ENCODE measurements at places on chromosomes 3 and 15.

DNA sequence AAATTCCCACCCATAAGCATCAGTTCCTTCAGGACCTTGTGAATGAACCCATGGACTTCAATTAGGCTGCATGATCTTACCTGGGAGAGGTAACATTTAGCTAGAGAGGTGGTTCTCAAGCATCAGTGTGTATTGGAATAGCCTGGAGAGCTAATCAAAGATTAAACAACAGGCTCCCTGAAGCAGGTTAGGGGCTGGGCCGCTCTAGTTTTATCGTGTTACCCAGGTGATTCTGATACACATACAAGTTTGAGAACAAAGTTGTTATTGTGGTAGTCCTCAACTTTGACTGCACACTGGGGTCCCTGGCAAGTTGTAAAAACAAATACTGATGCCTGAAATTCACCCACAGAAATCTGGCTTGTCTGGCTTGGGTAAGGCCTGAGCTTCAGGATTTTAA is 31.2 kb downstream of the MYH15 start:
- no peak for DNase-seq

GRCh38 chr3:126341755-126342150 is 15.5 kb downstream of the KLF15 start:
- no peak for DNase-seq

GRCh38 chr15:37425541-37425940 is 325.2 kb upstream of the MEIS2 start:
- DNase-seq, result no peak

DNA sequence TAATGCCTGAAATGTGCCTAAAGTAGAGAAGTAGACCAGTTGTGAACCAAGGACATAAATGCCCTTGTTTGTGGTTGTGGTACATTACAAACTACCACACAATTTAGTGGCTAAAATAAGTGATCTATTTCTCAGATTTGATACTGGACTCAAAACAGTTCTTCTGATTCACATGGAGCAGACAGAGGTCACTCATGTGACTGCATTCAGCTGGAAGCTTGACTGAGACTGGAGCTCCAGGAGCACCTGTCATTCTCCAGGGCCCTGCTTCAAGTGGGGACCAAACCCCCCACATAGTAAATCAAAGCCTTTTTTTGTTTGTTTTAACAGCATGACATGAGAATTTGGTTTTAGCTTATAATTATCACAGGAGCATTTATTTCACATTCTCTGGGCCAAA is 301.2 kb downstream of the OXSM start:
- DNase-seq, result no peak

DNA sequence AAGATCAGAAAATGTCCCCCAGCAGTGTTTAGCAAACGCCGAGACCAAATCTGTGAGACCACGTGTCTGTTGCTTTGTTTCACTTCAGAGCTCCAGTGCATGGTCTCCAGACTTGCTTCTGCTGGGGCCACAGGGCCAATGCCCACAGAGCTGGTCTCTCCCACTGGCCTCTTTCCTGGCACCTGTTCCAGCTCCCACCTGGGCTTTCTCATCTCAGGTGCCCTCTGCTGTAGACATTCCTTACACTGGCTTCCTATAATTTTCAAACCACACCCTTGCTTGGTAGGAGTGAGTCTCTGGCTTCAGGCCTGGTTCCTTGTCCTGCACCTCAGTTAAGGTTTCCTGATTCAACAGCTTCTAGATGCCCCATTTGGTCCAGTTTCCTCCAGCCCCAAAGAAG is 243.1 kb downstream of the ADAMTS17 start:
- no peak for DNase-seq

GRCh38 chr3:13024765-13025065 is 48.5 kb downstream of the IQSEC1 start:
- no peak for DNase-seq

DNA sequence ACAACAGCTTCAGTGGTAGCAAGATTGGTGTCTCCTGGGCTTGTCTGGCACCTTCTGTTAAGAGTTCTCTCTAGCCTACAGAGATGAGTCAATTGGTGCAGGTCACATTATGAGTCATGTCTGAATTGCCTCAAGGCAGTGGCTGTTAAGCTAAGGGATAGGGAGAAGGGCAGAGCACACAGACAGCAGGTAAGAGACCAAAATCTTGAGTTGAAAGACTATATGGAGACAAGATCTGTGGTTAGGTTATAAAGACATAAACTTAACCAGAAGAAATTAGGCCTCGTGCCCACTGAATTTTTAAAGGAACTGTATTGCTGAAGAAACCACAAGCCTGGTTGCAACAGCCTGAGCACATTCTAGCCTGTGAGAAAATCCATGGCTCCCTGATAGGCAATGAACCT is 19.2 kb upstream of the KPNA1 start:
- DNase-seq, result no peak

- DNase-seq, result peak; percentile 9
Observed at GRCh38 chr15:51341366-51342226, at the start of gene GLDN. Gene GLDN, plus strand, starts transcription at chr15:51341655. Its CDS starts 30 bp downstream, at chr15:51341685.

Data from NCI-H510A treated with DMSO at 0.1 percent for 48 hours (cell line).